CD4-positive, alpha-beta T cell treated with Interleukin-17A for 1 hour (primary cell): ENCODE measurements at places on chromosomes 7 and 10.

- DNase-seq, result no peak
Observed at GRCh38 chr7:1123715-1124114, 35.8 kb downstream of the GPER1 start.

DNA sequence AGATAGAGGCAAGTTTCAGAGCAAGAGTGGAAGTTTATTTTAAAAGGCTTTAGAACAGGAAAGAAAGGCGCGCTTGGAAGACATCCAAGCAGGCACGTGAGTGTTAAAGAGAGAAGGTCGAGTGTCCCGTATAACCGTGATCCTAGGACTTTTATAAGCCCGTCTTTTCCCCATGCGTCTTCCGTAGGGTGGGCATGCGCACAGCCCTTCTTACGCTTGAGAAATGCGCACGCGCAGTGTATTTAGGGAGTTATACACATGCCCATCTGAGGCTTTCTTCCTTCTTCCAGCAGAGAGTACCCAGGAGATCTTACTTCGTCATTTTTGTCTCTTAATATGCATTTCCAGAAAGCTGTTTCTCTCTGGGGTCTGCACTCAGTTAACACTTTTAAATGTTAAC is 52.4 kb downstream of the CALD1 start:
- DNase-seq, result no peak

DNA sequence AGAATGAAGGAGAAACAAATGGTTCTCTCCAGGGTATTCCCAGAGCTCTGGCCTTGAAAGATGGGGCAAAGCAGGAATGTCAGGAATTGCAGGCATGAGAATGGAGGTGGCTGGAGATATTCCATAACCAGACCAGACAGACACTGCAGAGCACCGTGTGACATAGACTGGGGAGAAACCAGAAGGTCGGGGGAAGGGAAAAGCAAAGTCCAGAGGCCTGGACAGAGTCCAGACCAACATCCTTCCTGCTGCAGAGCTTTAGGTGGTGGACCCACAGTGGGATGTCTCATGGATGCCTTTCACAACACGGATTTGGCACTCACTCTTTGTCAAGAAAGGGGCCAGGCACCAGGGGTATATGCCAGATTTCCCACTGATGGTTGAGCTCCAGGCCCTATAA is 177.2 kb upstream of the INHBA start:
- no peak for DNase-seq

GRCh38 chr7:106124186-106124585 is 12.1 kb upstream of the SYPL1 start:
- no peak for DNase-seq

GRCh38 chr10:120555842-120556532 is 99.0 kb downstream of the PLPP4 start:
- no peak for DNase-seq

DNA sequence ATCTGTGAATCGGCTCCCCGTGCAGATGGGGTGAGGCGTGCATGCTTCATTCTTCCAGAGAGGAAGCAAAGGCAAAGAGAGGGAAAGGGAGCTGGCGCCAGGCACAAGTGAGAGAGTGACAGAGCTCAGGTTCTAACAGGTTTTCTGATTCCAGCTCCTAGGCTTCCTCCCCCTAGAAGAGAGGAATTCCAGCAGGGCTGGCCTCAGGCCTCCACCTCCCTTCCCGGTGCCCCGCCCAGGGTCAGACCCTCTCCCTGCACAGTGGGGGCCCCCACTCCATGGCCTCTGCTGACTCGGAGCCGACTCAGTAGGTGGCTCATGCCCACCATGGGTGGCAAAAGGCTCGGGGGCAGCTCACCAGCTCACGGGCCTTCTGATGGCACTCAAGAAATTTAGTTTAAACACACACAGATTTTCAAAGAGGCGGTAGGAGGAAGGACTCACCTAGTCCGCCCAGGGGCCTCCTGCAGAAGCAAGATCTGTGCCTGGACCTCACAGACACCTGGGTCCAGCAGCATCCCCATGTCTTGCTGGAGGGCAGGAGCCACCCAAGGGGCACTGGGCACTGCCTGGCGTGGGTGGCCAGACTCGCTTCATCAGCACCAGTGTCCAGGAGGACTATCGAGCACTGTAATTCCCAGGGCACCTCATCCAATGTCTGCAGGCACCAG is 183.5 kb downstream of the MAD1L1 start:
- DNase-seq, result no peak

GRCh38 chr10:71974489-71975021 is 10.4 kb downstream of the CHST3 start:
- no peak for DNase-seq

DNA sequence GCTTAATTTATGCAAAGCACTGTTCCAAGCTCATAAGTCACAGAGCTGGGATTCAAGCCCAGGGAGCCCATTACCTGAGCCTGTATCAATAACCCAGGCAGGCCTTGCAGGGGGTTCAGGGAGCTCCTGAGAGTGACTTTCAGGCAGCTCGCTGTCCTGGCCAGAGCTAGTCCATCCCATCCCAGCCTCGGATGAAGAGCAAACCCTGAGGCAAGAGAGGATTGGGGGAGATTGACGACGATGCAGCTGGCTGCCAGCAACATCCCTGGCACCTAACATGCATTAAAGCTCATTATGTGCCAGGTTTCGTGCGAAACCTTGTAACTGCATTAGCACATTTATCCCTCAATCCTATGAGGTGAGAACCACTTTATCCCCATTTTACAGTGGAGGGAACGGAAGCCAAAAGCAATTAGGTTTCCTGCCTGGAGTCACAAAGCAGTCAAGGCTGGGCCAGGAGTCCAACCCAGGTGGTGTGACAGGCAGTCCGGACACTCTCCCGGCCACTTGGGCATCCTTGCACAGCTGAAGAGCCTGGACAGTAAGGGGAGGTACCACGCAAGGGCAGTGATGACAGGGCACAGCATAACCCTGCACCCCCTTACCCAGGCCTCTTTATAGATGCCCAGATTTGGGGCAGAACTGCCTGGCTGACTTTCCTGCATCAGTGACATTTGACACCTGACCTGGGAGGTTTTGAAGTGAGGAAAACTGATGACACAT is 129.8 kb upstream of the CHST15 start:
- DNase-seq, result no peak

GRCh38 chr7:132150711-132151110 is 425.6 kb downstream of the PLXNA4 start:
- no peak for DNase-seq

- no peak for DNase-seq
Observed at GRCh38 chr10:94219829-94220228, 142.9 kb downstream of the NOC3L start.

DNA sequence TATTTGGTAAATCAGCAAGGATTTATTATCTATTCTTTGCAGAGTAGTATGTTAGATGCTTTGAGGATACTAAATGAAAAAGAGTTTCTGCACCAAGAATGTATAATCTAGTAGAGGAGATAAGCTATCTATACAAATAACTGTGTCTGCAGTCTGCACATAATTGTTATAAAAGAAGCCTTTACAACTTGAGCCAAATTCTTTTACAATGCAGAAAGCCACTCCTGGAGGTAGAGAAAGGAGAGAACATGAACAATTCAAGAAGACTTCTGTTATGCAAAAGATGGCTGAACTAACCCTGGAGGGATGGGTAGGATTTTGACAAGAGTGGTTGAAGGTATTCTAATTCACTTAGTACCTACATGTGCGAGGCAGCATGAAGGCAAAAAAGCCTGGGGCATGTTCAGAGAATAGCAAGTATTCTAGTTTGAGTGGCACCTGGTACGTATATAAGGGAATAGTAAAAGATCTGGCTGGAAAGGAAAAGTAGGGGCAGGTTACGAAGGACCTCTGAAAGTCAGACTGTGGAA is 251.1 kb upstream of the KAT6B start:
- DNase-seq, result no peak

- no peak for DNase-seq
Observed at GRCh38 chr10:122350893-122351292, 23.6 kb upstream of the PLEKHA1 start.

- no peak for DNase-seq
Observed at GRCh38 chr10:23516530-23516929, 77.7 kb downstream of the OTUD1 start.

GRCh38 chr7:55348502-55348901 is 16.6 kb upstream of the LANCL2 start:
- no peak for DNase-seq

- no peak for DNase-seq
Observed at GRCh38 chr10:83632701-83633100, 506.6 kb upstream of the GHITM start.

GRCh38 chr10:70352401-70353097 is 29.9 kb downstream of the LRRC20 start:
- DNase-seq, result no peak

GRCh38 chr7:151047976-151048815 is at the start of gene ASIC3:
Gene ASIC3 (plus strand): TSS chr7:151048531. CDS start chr7:151048886, 355 bp downstream.
- DNase-seq, result no peak

DNA sequence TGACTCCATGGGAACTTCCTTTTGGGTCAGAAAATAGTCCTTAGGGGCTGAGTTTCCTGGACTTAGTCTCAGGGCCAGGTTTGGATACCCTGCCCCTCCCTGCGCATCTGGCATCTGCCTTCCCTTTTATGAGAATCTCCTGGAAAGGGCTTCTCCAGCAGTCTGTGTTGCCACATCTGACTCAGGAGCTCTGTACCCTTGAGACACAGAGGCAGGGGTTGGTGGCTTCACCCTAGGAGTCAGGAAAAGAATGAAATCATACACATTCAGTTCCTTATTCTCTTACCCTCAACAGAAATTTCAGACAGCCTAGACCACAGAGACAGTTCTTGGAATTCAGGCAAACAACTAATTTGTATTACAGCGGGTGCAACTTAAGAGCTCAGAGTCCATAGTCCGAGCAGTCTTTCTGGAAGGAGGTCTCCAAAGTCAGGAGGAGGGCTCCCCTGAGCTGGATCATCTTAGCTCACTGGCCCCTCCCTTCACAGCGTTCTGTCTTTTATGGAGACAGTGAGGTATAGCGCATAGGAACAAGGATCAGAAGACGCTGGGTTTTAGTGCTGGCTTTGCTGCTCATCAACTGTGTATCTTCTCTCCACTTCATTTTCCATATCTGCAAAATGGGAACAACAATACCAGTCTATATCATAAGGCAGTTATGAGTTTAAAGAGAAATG is 3.0 kb upstream of the PLAU start:
- DNase-seq, result no peak

DNA sequence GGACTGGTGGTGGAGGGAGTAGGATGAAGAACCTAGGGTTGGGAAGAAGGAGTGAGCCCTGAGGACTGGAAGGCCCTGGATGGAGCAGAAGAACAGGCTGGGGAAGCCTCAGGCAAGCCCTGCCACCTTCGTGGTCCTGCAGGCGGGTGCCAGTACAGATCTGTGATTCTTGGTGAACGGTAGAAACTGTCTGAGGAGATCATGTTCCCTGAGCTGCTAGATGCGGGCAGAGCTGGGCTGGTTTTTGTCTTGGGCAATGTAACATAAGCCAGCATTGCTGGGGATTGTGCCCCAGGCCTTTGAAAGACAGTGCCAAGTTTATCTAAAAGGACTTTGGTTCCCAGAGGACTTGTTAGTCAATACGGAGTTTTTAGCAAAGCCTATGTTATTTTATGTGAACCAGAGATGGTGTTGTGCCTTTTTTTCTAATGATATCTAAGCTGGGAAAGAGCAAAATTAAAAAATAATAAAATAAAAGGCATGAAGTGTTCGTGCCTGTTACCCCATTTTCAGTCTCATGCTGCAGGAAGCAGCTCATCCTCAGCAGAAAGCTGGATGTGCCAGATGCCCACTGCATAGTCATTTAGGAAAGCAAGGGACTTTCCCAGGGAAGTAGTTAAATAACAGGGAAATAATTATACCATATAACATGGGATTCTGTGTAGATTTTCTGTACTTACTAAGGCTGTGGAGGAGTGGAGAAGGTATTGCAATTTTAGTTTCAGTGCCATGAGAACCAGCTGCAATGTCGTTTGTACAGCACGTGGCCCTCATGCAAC is 24.4 kb upstream of the FIGNL1 start:
- DNase-seq, result no peak

- DNase-seq, result no peak
Observed at GRCh38 chr10:110508159-110508788, 10.6 kb downstream of the DUSP5 start.

- no peak for DNase-seq
Observed at GRCh38 chr10:86540016-86540415, 18.4 kb upstream of the WAPL start.

DNA sequence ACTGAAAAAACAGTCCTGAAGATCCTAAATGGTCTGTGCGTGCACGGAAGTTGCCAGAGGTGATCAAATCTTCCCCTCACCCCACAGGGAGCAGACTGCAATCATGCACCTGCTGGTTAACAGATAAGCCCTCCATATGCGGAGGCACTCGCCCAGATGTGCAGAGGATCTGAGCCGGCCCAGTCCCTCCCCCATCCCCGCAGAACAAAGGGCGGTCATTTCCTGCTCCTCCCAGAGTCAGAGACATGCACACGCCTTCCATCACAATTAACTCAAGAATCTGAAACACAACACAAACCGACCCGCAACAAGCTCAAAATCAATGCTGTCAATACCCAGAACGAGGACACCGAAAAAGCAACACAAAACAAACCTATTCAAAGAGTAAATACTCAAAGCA is 24.2 kb downstream of the CRTAC1 start:
- DNase-seq, result no peak

GRCh38 chr7:156675721-156676120 is 35.1 kb downstream of the RNF32 start:
- no peak for DNase-seq

DNA sequence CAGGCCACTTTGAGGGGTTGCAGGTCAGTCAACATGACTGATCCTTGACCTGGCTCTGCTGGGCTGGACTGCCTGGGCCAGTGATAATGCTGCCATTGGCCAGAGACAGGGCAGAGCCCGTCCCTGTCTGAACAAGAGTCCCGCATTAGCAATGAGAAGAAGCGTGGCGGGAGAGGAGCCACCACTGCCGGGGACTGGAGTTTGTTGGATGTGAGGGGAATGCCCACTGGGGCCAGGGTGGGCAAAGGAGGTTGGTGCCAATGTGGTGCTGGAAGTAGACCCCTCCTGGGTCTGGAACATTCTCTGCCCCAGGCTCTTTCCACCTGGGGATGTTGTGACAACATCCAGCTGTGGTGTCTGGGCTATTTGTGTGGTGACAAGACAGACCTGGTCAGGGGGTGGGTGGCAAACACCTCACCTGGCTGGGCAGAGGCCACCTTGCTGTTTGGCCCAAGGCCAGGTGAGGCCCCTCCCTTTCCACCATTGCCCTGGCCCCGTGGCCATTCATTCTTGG is 7.6 kb downstream of the SAP25 start:
- DNase-seq, result no peak

DNA sequence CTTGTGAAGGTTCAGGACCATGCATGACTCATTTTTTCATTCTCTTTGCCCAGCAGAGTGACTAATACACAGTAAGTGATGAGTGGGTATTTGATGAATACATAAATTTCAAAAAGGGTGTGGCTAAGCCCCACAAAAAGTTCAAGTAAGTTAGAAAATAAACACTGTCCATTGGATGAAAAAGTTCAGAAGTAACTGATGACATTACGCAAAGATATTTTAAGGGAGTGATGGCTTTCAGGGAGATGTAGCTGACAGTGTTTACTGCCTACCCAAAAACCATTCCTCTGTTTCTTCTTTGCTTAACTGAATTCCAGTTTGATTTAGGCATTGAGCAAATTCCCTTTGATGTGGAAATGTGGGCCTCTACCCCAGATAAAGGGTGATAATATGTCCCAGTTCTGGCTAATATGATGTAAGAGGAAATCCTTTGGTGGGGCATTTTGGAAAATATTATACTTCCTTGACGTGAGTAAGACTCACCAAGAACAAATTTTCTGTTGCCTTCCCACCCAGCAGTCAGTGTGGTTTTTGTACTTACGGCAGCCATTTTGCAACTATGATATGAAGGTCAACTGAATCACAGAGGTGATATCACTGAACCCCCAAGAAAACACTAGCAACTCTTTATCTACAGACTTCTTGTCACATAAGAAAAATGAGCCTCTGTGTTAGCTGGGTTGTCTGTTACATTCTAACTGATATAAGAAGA is 29.0 kb upstream of the EBLN1 start:
- DNase-seq, result peak; percentile 49

- DNase-seq, result no peak
Observed at GRCh38 chr10:13751191-13751764, 164.5 kb downstream of the PRPF18 start.
